ENCODE measurements at places on chromosomes 1 and 21.
A peak's percentile ranks its signal among the peaks of the same experiment; 100 is the strongest.

- peak; percentile 77 for DNase-seq
These were observed 20.8 kb upstream of the LAPTM5 start for GRCh38 chr1:30778154-30778978.

- no peak for DNase-seq
These were observed 1104.8 kb downstream of the AMY1C start for GRCh38 chr1:104854529-104854928.

GRCh38 chr1:179840107-179840506 is 37.5 kb downstream of the TOR1AIP2 start:
- no peak for DNase-seq

- no peak for DNase-seq
These were observed 1.4 kb downstream of the RSPO1 start for GRCh38 chr1:37633040-37633937.

DNA sequence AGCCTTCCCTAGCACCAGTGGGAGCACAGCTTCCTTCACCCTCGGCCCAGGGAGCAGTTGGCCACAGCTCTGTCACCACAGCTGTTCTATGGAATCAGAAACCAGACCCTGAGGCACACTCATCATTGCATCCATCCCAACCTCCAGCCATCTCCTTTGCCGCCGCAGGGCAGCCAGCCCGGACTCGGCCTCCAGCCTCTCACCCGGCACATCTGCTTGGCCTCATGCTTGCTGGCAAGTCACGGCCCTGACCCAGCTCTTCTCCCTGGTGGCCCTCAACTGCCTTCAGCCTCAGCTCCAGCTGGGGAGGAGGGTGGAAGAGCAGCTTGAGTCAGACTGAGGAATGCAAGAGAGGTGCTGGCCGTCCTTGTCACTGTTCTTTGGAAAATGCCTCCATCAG is 59.8 kb downstream of the TOR1AIP2 start:
- peak; percentile 73 for DNase-seq

DNA sequence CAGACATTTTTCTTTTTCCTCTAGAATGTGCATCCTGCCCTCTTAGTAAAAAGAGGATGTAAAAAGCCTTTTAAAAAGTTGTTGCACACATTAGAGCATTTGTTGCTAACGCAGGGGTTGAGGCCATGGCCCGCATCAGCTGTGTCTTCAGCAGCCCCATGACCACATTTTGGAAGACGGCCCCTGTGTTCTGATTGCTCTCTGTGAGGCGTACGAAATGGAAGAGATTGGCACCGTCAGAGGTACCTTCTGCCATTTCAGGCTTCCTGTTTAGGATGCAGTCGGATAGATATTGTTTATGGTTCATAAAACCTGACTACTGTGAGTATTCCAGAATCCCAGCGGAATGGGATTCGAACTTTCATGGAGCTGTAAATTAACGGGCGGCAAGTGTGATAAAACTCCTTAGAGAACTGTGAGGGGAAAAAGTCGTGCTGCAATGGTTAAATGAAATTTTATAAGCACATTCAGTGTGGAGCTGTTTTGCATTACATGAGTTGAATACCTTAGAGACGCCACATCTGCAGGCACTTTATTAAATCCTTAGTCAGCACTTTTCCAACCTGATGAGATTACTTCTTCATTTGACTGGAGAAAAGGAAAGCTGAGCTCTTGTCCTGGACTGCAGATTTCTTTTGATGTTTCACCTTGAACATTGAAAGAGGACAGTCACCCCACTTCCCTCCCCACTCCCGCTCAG is 273.9 kb downstream of the TM2D1 start:
- peak; percentile 80 for DNase-seq

DNA sequence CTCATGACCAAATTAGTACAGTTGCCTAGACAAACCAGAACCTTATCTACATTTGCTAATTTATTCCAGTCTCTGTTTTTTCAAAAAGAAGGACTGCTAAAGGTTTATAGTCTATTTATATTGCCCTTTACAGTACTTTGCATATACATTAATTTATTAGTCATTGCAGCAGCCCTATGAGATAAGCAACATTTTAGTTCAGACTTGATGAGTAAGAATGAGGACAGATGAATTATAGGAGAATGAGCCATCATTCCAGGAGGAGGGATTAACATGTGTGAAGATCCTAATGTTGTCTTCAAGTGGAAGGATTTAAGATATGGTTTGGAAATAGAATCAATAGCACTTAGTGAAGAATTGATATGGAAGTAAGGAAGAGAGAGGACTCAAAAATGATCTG is 152.4 kb downstream of the KCTD3 start:
- no peak for DNase-seq

GRCh38 chr1:6360117-6360496 is 33.5 kb downstream of the ACOT7 start:
- DNase-seq, result no peak

DNA sequence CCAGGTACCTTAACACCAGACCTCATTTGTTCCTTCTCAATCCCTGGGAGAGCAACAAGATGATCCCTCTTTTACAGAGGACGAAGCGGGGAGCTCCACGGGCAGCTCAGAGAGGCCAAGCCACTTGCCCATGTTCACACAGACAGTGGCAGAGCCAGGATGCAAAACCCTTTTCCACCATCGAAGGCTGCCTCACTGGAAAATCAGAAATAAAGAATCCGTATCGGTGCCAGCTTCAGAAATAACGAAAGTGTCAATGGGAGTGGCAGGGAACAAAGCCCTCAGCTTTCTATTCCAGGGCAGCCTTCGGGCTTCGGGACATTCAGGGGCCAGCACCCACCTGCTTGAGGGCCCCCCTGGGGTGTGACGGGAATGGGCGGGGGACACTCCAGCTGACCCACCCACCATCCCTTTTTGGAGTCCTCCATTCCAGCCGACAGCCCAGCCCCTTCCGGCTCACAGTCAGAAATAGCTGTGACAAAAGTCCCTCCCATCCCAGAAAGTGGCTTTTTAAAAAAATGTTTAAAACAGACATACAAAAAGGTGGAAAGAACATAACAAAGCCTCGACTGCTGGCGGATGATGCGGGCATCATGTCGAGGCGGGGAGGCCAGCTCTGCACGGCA is 6.0 kb downstream of the IFFO2 start:
- DNase-seq, result peak; percentile 74

DNA sequence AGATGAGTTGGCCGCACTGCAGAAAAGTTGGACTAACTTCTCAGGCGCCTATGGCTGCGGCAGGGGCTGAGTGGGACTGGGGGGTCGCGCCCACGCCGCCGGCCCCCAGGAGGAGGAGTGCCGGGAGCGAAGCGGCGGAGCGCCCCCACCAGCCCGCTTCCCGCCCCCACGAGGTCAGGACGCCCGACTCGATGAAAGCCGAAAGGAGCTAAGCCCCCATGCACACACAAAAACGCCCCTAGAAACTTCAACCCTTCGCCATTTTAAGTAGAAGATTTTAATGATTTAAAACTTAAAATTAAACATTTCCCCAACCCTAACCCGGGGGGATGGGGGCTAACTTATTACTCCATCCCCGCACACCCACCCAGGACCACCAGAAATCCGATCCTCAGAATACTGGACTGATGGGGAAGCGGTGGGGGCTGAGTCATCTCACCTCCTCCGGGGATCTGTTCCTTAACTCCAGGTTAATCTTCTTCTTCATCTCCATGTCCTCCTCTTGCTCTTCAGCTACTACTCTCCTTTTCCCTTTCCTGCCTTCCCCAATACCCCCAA is 539 bp downstream of the ANP32E start:
- DNase-seq, result peak; percentile 64

DNA sequence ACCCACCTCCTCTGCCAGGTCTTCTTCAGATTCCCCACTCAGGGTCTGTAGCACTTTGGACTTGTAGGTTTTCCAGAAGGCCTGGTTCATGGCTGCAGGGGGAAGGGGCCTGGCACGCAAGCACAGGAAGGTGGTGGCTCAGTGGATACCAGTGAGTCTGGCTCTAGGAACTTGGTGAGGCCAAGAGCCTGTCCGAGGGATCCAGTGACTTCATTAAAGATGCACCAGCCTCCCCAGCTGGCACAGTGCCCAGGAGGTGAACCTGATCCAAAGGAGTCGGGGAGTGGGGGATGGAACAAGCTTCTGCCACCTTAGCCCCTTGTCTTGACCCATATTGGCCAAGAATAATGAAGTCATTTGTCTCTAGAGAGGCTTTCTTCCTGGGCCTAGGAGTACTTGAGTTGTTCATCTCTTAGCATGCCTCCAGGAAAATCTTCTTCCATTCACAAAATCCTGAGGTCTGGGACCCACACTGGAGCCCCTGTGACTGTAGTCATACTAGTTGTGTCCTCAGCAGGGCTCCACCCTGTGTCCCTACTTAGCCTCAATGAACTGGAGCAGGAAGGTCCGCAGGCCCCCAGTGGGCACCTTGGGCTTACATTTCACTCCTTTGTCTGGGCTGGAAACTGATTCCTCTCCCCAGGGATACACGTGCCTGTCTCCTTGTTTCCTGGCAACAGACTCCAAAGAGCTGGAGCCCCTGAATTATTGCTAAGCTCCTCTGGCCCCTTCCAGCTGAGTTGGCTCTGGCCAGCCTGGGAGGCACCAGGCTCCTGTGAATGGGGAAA is at the start of gene C1orf232:
TSS of gene C1orf232 (minus strand) at position 554 of the 788 bp plus-strand sequence. CDS start at position 90, 464 bp downstream.
- DNase-seq, result no peak

GRCh38 chr1:40478276-40478675 is 1.2 kb downstream of the ZFP69 start:
- DNase-seq, result peak; percentile 2

GRCh38 chr1:111648806-111649205 is 29.2 kb downstream of the RAP1A start:
- no peak for DNase-seq

- DNase-seq, result no peak
These were observed 31.0 kb upstream of the POU3F1 start for GRCh38 chr1:38077523-38078147.

DNA sequence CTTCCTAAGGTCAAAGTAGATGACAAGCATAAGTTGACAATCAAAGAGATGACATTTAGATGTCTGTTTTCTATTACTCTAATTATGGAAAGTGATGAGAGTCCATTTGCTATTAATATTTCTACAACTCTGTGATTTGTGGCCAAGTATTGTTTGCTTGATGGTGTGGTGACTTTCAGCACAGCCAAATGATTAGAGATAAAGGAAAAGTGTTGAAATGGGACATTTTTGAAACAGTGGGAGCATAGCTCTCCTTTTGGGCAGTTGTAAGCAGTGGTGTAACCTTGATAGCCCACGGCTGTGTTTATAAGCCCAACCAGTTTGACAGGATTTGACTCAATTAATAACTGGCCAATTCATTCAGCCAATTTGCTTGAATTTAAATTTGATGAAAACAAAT is 31.6 kb downstream of the ZC3H11B start:
- DNase-seq, result no peak

GRCh38 chr1:31216016-31216415 is 23.7 kb downstream of the NKAIN1 start:
- DNase-seq, result peak; percentile 87

DNA sequence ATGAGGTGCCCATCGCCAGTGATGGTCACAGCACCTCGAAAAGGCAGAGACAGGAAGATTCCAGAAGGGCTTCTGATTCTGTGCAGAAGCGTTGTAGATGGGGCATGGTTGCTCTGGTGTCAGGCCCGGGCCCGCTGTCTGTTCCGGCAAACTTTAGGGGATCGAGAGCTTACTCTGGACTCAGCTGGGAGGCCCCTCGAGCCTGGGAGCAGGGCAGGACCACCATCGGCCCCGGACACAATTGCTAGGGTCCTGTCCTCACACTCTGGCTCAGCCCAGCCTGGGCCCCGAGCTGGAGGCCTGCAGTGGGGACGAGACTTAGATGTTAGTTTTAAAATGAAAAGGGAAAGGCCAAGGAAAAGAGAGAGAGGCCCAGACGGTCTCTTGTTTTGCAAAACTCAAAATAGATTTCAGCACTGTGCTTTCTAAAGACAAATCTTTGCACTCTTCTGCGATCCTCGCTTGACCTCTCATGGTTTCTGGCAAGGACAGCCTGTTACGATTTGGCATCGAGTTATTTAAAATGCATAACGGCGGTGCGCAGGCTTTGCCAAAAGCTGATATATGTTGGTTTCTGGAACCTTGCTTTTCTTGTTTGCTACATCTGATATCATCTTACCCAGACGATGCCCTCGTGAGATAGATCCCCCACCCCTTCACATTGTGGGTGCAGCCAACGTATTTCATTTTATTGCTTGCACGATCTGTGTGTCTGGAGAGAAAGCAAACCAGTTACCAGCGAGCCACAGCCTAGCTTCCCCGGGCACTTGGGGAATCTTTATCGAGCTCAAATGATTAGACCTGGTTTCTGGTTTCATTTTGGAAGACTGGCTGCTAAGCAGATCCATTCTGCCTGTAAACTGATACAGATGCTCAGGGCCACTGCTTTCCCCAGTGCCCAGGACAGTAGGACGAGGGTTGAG is 58.0 kb downstream of the PRDM16 start:
- DNase-seq, result peak; percentile 64

DNA sequence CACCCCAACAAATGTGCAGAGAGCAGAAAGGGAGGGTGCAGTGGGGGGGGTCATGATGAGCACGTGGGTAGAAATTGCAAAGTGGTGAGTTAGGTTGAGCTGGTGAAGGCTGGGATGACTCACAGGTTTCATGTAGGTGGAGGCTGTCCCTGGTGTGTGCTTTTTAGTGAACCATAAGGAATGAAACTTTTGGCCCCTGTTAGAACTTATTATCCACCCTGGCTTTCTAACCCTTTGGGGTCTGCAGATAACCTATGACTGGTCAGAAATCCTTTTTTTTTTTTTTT is 46.9 kb downstream of the DOP1B start:
- no peak for DNase-seq

- DNase-seq, result no peak
These were observed 8.1 kb upstream of the PSRC1 start for GRCh38 chr1:109290998-109291397.

- no peak for DNase-seq
These were observed 65.1 kb upstream of the TTC34 start for GRCh38 chr1:2866422-2867086.
